HuH-7.5 (cell line): ENCODE measurements at places on chromosomes 4 and X.
A peak's percentile ranks its signal among the peaks of the same experiment; 100 is the strongest.

- DNase-seq: no peak
These were observed at the start of gene HELT for GRCh38 chr4:185017964-185018772. Gene HELT (plus strand): TSS chr4:185018490. CDS start chr4:185018929, 439 bp downstream.

- DNase-seq: no peak
These were observed 547.4 kb upstream of the AGA start for GRCh38 chr4:177989503-177990201.

DNA sequence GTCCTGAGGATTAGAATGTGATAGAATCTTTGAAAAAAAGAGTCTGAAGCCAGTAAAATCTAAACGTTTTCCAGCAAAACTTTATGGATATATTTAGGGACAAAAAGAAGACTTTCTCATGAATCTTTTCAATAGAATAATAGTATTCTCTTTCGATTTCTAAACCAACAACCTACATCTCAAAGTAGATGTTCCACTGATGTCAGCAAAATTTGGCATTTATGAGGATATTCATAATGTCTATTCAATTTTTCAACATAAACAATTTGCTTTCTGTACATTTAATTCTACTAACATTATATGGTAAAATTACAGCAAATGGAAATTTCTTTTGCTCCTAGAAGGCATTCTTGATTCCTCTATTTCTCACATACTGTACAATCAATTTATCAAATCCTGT lies 886.5 kb downstream of the CENPC start:
- DNase-seq: no peak

DNA sequence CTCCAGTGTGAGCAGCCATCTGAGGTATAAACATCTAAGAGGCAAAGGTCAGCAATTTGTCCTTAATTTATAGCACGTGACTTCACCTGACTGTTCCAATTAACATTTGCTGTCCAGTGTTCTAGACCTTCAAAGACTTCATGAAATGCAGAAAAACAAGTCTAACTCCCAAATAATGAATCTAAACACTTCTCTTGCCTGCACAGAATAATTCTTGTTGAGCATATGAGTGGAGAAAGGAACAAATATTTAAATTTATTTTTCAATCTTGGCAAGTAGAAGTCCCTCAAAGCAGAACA lies 12.0 kb downstream of the RFC1 start:
- no peak for DNase-seq

- DNase-seq: no peak
These were observed 99.1 kb downstream of the NHSL2 start for GRCh38 chrX:72009731-72010130.

GRCh38 chr4:36823199-36823967 lies 421.2 kb upstream of the NWD2 start:
- no peak for DNase-seq

GRCh38 chr4:70902577-70903290 lies 565 bp downstream of the MOB1B start:
- DNase-seq: peak; percentile 31

- no peak for DNase-seq
These were observed 84.1 kb upstream of the GK2 start for GRCh38 chr4:79492148-79492547.

GRCh38 chr4:89175611-89176010 lies 64.3 kb downstream of the TIGD2 start:
- no peak for DNase-seq

GRCh38 chr4:113435893-113436292 lies 325.6 kb downstream of the CAMK2D start:
- DNase-seq: no peak

GRCh38 chrX:38890963-38891362 lies 89.7 kb downstream of the MID1IP1 start:
- DNase-seq: peak; percentile 12

DNA sequence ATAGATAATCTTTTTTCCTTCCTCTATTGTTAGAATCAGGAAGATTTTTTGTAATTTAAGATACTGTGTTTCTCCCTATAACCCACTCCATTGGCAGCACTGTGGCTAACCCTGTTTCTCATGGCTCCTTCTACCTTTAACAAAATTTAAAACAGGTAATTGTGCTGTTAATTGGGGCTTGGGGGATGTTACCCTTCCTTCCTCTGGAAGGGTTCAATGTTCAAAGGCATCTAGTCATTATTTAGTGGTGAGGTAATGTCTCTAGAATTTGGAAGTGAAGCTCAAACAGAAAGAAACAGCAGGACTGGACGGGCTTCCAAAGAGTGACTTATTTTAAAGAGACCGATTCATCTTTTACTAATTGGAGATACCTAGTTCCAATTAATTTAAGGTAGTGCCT lies 166.4 kb downstream of the TRIML1 start:
- DNase-seq: no peak

- no peak for DNase-seq
These were observed 22.7 kb upstream of the LEF1 start for GRCh38 chr4:108191269-108191914.

GRCh38 chr4:86451560-86452330 lies 91.9 kb upstream of the MAPK10 start:
- DNase-seq: no peak

DNA sequence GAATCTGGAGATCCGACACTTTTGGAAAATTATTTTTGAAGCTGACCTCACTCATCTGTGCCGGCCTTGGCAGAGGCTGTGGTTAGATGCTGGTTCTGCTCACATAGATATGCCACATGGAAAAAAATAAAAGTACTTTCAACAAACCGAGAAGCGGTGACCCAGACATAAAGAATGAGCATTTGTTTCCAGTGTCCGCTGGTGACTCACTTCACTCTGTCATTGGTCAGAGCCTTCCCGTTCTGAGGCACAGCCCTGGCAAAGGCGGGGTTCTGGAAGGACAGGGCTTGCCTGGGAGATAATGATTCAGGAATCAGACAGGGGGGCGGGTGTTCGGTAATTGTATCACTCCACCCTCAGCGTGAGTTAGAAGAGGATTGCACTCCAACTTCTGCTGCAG lies 172.4 kb upstream of the MXRA5 start:
- DNase-seq: no peak

DNA sequence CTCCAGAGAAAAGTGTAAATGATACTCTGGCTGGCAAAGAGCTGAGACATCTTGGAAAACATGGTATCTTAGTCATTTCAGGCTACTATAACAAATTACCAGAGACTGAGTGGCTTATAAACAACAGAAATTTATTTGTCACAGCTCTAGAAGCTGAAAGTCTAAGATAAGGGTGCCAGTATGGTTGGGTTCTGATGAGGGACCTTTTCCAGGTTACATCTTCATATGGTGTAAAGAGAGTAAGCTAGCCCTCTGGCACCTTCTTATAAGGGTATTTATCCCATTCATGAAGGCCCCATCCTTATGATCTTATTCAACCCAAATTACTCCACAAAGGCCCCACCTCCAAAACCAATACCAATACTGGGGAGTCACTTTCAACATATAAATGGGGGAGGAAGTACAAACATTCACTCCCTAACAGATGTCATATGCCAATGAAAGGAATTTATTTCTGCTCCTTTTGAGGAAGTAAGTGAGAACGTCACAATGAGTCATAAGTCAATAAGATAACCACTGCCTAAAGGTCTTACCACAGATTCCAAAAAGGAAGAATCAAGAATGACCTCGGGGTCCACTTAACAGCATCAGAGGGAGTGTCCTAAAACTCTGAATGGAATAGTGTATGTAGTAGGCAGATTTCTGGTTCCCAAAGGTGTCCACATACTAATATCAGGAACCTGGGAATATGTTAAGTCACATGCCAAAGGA lies 246.6 kb downstream of the OPHN1 start:
- DNase-seq: no peak

DNA sequence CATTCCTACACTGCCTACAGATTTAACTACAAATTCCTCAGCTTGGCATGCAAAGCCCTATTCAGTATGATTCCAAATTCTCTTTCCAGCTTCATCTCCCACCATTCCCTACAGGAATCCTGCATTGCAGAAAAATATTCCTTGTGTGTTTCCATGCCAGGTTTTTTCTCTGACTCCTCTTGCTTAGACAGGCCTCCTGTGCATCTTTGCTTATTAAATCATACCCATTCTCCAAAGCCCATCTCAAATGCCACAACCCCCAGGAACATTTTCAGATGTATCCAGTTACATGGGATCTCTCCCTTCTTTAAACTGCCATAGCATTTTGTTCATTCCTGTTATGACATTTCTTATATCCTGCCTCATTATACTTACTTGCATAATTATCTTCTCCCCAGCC lies 106.4 kb upstream of the GRIA3 start:
- DNase-seq: no peak

- DNase-seq: no peak
These were observed 105.8 kb upstream of the CBR4 start for GRCh38 chr4:169115897-169116254.

DNA sequence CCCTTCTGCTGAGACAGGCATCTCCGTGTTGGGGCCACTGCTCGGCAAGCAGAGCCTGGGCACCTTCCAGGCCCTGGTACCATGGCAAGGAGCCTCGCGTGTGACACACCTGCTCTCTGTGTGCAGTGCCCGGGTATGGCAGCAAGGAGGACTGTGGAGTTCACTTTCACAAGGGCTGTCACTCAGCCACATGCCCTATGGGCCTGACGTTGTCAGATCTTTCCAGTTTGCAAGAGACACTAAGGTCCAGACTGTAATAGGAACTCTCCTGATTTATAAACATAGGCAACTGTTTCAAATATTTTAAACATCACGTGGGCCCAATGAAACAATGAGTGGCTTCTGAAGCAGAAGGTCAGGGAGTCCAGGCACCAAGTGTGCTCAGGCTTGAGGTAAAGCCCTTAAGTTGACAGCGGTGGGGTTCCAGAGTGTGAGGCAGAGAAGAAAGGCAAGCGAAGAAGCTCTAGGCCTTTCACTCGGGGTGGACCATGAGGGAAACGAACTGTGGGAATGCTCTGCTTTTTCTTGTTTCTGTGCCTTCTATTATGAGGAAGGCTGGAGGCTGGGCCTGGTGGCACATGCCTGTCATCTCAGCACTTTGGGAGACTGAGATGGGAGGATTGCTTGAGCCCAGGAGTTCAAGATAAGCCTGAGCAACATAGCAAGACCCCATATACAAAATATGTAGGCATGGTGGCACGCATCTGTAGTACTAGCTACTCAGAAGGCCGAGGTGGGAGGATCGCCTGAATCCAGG lies 108.6 kb upstream of the TRIM2 start:
- no peak for DNase-seq

GRCh38 chr4:60805500-60806313 lies 394.4 kb upstream of the ADGRL3 start:
- DNase-seq: peak; percentile 1

DNA sequence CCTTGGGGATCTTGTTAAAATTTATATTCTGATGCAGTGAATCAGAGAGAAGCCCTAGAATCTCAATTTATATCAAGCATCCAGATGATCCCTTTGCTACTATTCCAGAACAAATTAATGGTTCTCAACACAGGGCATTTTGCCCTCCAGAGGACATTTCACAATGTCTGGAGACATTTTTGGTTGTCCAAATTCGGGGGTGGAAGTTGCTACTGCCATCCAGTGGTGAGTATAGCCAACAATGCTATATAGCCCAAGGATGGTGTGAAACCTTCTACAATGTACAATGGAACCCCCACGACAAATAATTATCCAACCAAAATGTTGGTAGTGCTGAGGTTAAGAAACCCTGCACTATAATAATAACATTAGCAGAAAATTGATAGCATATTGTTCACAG lies 2440.0 kb downstream of the PCDH7 start:
- no peak for DNase-seq

DNA sequence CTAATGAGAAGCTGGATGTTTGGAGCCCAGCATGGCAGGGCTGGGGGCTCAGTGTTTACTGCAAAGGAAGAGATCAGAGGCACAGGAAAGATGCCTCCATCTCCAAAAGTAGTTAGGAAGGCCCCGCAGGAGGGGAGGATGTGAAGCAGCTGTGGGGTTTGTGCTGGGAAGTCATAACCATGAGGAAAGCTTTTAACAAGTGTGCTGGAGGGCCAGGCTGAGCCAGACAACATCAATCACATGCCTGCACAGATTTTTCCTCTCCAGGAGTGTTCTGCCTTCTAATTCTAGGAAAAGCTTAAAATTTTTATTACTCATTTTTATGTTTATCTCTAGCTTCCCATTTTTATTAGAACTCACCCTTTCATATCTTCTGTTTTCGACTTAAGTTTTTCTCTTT lies 65.4 kb downstream of the GPR82 start:
- no peak for DNase-seq

DNA sequence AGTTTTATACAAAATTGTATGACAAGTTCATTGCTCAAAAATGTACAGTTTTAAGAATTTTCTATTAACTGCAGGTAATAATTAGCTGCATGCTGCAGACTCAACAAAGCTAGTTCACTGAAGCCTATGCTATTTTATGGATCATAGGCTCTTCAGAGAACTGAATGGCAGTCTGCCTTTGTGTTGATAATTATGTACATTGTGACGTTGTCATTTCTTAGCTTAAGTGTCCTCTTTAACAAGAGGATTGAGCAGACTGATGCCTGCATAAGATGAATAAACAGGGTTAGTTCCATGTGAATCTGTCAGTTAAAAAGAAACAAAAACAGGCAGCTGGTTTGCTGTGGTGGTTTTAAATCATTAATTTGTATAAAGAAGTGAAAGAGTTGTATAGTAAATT lies 131.0 kb downstream of the TET2 start:
- no peak for DNase-seq

- no peak for DNase-seq
These were observed 129.9 kb downstream of the CBR4 start for GRCh38 chr4:168880072-168880675.

- DNase-seq: no peak
These were observed 13.1 kb upstream of the ACOT9 start for GRCh38 chrX:23756165-23756564.

- DNase-seq: no peak
These were observed 18.4 kb downstream of the MAGEB17 start for GRCh38 chrX:16185725-16186136.

GRCh38 chrX:153527208-153527607 lies 9.8 kb downstream of the ATP2B3 start:
- DNase-seq: no peak

GRCh38 chrX:1418901-1419544 lies 27.1 kb upstream of the SLC25A6 start:
- DNase-seq: no peak

GRCh38 chr4:147284935-147285334 lies 196.0 kb upstream of the EDNRA start:
- no peak for DNase-seq

- no peak for DNase-seq
These were observed 93.6 kb upstream of the SMAD1 start for GRCh38 chr4:145388043-145388442.
